Neuronal stem cell (in vitro differentiated cells): ENCODE measurements at places on chromosomes 13 and 19.

DNA sequence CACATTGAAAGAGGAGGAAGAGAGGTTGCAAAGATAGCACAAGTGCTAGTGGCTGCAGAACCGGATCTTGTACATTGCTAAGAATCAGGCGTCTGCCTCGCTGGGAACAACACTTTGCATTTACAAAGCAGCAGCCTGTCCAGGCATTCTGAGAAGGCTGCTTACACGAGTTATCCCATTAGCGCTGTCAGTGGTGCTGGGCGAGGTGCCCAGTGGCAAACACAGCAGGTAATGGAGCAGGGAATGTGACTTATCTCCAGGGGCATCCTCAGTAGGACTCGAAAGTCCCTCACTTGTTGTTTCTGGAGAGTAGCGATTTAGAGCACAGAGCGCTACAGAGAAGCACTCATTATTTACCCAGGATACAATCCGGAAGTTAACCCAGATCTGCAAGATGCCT is 209.6 kb downstream of the OLFM4 start:
- no peak for DNase-seq

- no peak for DNase-seq
These were observed 529 bp downstream of the ZNF836 start for GRCh38 chr19:52170863-52171320.

DNA sequence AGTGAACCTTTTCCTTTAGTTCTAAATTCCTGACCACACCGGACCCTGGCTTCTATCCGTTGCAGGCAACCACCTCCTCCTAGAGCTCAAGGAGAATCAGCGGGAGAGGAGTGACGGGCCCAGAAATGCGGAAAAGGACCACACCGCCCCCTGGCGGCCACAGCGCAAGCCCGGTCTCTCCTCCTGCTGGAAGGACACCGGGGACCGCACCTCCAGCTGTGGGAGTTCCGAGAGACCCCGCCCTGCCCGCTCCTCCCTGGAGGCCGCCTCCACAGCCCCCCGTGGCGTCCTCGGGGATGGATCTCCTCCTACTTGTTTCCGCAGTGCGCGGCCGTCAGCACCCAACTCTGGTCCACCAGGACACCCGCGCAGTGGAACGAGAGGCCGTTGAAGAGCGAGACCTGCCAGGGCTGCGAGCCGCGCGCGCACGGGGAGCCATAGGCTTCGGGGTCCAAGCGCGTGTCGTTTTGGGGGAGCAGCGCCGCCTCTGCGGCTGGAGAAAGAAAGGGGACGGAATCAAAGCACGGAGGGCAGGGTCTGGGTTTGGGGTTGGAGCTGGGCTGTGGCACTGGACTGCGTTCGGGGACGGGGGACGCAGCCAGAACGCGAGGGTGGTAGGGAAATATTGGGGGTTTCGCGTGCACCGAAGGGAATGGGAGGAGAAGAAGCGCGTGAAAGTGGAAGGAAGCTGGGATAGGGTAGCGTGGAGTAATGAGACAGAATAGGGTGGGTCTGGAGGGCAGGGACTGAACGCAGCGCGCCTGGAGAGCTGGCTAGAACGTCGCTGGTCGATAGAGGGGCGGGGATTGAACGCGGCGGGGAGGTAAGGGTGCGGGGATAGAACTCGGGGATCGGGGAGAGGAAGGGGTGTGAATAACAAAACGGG is 2.5 kb downstream of the KLK10 start:
- DNase-seq, result peak; percentile 69

GRCh38 chr19:52665529-52665928 is 27.4 kb upstream of the ZNF83 start:
- DNase-seq, result no peak

- DNase-seq, result no peak
These were observed 23.6 kb downstream of the RANBP3 start for GRCh38 chr19:5954293-5954692.

- no peak for DNase-seq
These were observed 145.5 kb upstream of the MAB21L1 start for GRCh38 chr13:35621989-35622388.

- no peak for DNase-seq
These were observed at the start of gene URAD for GRCh38 chr13:27988520-27988919. Gene URAD, minus strand, starts transcription at chr13:27988693. Its CDS starts 56 bp downstream, at chr13:27988637.

- no peak for DNase-seq
These were observed 243.5 kb downstream of the LMO7 start for GRCh38 chr13:75879656-75880055.

GRCh38 chr19:3618144-3618810 is 8.3 kb downstream of the CACTIN start:
- DNase-seq, result no peak

- no peak for DNase-seq
These were observed 117.1 kb upstream of the TSC22D1 start for GRCh38 chr13:44693156-44693764.

- no peak for DNase-seq
These were observed 769.8 kb upstream of the MIR17HG start for GRCh38 chr13:90577726-90578125.

DNA sequence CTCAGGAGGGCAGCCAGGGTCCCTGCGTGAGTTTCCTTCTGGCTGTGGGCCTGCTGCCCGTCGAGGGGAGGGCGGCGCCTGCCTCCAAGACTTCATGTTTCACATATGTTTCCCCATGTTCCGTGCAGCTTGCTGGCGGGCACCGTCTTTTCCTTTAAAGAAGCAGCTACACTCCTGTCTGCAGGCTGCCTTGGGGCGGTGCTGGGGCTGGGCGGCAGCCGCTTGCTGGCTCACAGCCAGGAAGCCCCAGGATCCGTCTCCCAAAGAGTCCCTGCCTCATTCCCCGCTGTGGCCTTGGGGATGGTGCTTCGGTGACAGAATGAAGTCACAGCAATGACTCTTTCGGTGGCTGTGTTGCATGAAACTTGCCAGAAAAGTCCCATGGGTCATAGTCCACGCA is 24.9 kb downstream of the PIAS4 start:
- no peak for DNase-seq

DNA sequence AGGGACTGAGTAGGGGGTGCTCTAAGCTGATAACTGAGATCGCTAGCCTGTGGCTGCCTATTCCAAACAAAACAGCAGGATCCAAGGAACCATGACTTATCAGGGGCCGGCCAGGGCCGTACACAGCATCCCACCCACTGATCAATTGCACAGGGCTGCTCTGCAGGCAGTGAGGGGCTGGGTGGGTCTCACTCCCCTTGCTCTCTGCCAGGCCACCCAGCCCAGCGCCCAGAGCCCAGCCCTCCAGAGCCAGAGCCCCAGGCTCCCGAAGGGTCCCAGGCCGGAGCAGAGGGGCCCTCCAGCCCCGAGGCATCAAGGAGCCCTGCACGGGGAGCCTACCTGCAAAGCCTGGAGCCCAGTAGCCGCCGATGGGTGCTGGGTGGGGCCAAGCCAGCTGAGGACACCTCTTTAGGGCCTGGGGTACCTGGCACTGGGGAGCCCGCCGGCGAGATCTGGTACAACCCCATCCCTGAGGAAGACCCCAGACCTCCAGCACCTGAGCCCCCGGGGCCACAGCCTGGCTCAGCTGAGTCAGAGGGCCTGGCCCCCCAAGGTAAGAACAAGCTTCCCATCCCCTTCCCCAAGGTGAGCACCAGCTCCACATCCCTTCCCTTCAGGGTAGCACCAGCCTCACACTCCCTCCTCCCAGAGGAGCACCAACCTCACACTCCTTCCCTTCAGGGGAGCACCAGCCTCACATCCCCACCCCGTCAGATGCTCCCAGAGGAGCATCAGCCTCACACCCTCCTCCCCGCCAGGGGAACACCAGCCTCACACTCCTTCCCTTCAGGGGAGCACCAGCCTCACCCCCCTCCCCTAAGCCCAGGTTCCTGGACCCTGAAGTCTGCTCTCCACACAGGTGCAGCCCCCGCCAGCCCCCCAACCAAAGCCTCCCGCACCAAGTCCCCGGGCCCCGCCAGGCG is 1.9 kb downstream of the SYDE1 start:
- no peak for DNase-seq

DNA sequence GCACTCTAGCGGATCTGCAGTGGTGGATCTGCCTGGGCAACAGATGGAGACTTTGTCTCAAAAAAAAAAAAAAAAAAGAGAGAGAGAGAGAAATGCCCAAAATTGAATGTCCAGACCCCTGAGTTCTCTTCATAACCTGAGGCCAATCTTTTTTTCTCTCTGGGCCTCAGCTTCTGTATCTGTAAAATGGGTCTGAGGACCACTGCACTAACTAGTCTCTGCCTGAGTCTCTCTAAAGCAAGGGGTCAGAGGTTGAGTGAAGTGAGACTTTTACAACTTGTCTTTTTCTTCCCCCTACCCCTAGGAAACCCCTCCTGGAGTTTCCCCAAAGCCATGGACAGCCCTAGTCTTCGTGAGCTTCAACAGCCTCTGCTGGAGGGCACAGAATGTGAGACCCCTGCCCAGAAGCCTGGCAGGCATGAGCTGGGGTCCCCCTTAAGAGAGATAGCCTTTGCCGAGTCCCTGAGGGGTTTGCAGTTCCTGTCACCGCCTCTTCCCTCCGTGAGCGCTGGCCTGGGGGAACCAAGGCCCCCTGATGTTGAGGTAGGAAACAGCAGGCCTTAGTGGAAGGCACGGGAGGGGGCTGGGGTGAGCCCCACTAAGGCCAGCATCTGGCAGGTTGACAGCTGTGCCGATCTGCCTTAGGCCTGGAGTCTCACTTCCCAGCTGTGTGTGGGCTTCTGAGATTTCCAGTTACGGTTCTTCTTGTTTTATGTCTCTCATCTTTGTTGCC is 1.8 kb downstream of the TMEM91 start:
- DNase-seq, result no peak

DNA sequence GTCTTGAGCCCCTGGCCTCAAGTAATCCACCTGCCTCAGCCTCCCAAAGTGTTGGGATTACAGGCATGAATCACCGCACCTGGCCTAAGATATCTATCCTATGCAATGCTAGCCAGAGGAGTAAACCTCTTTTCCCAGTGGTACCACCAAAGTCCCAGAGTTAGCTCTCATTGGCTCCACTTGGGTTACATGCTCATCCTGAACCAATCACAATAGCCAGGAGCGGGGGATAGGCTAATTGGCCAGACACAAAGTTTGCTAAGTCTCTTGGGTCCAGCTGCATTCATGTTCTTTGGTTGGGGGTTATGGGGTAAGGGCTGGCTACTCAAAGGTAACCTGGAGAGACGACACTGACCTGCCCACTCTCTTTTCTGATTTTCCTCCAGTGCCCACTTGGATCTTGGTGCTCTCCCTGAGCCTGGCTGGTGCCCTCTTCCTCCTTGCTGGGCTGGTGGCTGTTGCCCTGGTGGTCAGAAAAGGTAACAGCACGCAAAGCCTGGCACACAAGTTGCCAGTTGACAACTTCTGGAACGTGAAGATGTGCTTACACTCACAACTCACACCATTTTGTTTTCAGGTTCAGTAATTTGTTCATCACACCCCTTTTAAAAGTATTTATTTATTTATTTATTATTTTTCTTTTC is 7.8 kb downstream of the C19orf38 start:
- DNase-seq, result no peak

- DNase-seq, result no peak
These were observed 41.6 kb upstream of the ZNF681 start for GRCh38 chr19:23800271-23800670.

DNA sequence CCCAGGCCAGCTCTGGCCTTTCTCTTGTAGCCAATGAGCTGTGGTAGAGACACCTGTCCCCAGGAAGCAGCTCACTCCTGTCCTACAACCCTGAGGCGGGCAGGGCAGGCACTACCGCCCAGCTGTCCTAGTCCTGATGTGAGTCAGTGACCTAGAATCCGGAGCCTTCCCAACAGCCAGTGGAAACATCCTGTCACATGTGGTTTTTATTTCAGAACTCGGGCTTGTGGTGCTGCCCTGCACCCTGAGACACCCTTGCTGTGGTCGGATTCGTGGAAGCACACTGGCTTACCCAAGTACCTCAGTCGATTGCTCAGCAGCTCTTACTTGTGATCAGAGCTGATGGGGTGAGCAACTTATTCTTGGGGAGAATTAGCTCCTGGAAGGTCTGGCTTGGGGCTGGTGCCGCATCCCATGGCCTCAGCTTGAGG is 83.6 kb upstream of the ARHGEF7 start:
- no peak for DNase-seq

DNA sequence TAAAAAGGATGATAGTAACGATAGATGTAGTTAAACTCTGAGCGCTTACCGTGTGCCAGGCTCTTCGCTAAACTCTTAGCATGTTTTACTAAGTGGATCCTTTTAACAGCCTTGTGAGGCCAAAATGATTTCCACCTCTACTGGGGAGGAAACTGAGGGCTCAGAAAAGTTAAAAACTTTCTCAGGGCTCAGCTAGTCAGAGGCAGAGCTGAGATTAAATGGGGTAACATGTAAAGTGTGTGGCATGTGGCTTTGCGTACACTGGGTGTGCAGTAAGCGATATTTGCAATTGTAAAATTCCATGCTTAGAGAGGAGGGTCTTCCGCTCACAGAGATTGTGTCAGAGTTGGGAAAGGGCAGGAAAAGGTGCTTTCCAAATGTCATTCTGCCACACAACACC is 1.7 kb downstream of the U2AF2 start:
- DNase-seq, result no peak

- DNase-seq, result no peak
These were observed 700 bp downstream of the PRR36 start for GRCh38 chr19:7873304-7874075.

DNA sequence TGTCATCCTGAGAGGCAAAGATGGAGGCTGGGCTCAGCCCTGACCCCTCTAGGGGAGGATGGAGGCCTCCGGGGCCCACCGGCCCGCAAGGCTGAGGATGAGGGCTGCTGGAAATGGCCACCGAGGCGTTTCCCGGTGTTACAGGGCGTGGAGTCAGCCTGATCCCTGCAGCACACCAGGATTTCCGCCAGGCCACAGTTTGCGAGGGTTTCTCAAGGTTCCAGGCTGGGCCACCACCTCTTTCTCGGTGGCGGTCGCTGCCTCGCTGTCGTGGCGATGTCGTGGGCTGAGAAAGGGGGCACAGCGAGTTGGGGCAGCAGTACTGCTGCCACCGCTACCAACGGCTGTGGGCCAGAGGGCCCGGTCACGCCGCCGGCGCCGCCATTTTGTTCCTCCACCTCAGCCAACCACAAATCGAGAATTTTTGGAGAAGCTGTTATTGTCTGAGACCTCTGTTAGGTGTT is at the start of gene CSNK1A1L:
Gene CSNK1A1L, minus strand, starts transcription at position 414 of the 464 bp plus-strand sequence. Its CDS starts 408 bp downstream, at position 6.
- no peak for DNase-seq

- DNase-seq, result no peak
These were observed 67.9 kb downstream of the FOXO1 start for GRCh38 chr13:40598569-40598968.

DNA sequence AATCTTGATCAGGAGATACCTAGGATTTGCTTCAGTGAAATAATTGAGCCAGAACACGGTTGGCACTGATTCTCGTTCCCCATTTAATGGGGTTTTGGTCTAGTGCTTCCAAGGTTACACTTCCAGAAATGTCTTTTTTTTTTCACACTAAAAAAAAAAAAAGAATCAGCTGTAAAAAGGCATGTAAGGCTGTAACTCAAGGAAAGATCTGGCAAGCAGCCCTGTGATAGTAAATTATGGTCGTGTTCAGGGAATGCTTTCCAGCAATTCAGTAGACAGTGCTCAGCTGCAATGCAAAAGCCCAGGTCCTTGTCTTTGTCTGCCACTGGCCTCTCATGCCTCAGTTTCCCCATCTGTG is 27.2 kb upstream of the NDUFS7 start:
- no peak for DNase-seq

- peak; percentile 36 for DNase-seq
These were observed 26.2 kb downstream of the OPA3 start for GRCh38 chr19:45558399-45558878.

GRCh38 chr13:60662595-60662994 is 265.6 kb downstream of the TDRD3 start:
- no peak for DNase-seq

GRCh38 chr13:32254916-32255723 is 60.0 kb downstream of the ZAR1L start:
- DNase-seq, result no peak
